MV-4-11 (cell line): ENCODE measurements at places on chromosomes 12 and 14.

DNA sequence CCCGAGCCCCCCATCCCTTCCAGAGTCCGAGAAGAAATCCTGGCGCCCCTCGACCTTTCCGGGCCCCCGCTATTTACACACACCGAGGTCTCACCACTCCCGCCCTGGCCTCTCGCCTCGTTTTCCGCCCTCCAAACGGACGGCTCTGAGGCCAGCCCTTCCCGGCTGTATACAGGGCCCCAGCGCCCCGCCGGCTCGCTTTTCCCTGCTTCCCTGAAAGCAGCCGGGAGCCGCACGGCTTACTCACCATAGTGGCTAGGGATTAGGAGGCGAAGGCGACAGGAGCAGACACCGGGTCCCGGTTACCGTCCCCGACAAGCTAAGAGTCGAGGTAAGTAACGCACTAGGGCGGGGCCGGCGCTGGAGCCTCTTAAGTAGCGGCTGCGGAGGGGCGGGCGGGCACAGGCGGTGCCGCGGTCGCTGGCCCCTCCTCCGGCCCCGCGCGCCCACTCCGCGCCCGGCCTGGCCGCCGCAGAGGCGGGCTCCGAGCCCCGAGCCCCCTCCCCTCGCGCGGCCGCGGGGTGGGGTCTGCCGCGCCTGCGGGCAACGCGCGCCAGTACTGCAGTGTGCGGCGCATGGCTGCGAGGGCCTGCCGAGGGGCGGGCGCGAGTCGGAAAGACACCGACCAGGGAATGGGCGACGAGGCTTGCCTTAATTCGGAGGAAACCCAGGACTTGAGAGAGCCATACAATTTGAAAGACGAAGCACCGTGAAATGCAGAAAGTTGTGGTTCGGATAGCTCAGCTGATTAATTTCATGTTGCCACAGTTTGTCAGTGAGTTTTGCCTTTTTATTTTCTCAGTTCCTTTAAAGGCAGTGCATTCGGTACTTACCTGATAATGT lies at the start of gene TUBA1B:
TUBA1B (minus strand) TSS at position 345 of the 843 bp plus-strand sequence; CDS start at position 250, 95 bp downstream.
- DNase-seq, result peak; percentile 77

GRCh38 chr12:94312378-94312777 lies 147.3 kb downstream of the CEP83 start:
- DNase-seq, result no peak

DNA sequence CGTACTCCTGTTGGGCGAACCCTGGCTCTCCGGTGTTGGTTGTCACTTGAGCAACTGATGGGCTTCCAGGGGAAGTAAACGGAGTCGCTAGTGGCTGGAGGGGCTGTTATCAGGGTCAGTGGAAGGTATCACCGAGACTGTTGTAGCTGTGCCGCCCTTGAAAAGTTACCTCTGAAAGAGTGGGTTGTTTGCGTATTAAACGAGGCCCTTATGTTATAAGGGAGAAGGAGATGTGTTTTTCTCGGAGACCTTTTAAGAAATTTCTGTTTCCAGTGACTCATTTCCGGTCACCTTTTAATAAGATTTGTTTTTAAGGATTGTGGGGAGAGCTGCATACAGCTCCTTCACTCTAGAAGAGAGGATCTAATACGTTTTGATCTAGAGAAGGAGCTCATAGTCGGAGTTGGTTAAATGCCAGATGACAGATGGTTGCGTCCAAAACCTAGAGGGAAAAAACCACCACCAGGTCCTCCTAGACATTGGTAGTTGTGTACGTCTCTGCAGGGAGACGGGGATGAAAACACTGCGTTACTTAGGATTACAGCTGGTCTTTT lies 750 bp upstream of the DBX2 start:
- no peak for DNase-seq

GRCh38 chr12:630656-631632 lies 32.3 kb downstream of the NINJ2 start:
- DNase-seq, result peak; percentile 88

GRCh38 chr12:132373901-132374611 lies 44.7 kb upstream of the GALNT9 start:
- DNase-seq, result peak; percentile 23

DNA sequence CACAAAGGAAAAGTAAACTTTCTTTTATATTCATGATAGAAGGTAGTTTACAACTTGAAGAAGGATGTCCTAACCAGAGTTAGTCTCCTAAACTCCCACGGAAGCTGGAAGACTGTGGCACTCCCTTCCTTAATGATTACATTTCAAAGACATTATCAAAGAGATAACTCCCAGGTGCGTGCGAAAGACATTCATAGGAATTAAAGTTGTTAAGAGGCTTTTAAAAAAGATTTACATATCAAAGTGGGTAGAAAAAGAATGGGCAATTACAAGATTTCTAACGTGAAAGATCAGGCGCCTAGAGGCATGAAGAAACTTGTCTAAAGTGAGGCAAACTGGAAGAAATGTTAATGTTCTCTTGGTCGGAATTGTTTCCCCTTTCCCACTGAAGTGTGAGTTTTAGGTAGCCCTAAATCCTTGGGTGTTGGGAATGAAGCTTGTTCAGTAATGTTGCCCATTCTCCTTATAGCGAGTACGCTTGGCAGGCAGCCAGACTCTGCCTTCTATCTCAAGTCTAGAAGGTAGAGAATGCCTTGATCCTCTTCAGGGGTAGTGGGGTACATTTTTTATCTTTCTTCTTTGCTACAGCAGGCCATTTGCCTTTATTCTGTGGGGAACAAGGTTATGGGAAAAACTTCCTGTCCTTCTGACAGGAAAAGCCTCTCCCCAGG lies 642.0 kb downstream of the SLC6A15 start:
- no peak for DNase-seq

GRCh38 chr14:99538733-99539132 lies 57.5 kb downstream of the CCNK start:
- DNase-seq, result no peak

DNA sequence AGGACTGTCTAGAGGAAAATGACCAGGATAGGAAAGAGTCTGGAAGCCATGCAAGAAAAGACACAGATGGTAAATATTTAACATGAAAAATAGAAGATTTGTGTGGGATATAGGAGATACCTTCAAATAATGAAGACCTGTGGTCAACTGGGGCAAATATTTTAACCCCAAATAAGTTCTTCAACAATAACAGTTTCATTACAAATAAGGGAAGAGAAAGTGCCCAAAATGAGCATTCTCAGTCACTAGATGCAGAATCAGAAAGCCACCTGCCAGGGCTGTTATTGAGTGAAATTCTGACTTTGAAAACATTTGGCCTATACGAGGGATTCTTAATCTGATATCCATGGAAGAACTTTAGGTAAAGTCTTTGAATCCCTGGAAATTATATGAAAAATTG lies 231.2 kb upstream of the PLEKHG7 start:
- DNase-seq, result no peak

DNA sequence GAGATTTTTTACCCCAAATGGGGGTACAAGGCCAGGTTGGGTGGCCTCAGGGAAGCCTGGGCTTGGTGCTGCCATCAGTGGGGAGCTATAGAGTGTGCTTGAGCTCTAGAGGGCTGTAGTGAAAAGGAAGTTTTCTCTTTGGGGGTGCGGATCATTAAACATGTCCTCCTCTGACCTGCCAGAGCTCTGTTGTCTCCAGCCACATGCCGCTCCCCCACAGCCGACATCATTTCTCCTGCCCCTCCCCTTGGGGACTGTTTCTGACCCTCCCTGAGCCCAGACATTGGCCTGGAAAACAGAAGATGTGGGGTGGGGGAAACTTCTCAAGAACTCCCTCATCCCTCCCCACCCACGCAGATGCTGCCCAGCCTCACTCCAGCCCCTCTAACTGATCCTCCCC lies 25.3 kb downstream of the DTX1 start:
- no peak for DNase-seq

GRCh38 chr12:114688256-114688845 lies 4.4 kb upstream of the TBX3 start:
- no peak for DNase-seq

GRCh38 chr12:5730962-5731361 lies 214.1 kb downstream of the ANO2 start:
- no peak for DNase-seq

GRCh38 chr14:32136027-32136825 lies 59.1 kb downstream of the ARHGAP5 start:
- no peak for DNase-seq

DNA sequence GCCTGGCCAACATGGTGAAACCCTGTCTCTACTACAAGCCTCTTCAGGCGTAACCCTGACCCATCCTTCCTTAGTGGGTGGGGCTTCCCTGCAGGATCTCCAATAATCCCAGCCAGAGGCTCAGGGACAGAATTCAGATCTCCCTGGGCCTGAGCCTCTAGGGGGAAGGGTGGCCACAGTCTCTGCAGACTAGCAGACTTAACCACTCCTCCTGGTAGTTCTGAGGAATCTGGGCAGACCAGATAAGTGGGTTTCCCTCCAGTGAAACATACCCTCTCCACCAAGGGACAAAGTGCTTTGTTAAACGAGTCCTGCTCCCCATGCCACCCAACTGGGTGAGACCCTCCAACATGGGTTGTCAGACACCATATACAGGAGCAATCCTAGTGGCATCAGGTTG lies 36.6 kb upstream of the TRIM9 start:
- no peak for DNase-seq

DNA sequence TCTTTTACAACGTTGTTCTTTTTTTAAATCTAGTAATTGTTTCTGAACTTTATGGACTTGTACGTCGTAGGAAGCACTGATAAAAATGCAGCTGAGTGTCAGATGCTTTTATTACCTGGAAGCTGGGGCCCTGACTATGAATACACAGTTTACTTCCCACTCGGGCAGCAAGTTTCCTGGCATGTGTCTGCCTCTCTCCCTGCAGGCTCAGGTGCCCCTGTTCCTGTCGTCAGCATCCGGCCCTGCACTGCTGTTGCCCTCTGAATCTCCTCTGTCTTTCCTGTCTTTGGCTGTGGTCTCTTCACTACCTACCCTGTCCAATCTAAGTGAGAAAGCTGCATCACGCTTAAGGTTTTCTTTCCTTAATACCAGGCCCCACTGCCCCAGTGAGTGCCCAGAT lies 75.8 kb downstream of the PELI2 start:
- DNase-seq, result no peak

DNA sequence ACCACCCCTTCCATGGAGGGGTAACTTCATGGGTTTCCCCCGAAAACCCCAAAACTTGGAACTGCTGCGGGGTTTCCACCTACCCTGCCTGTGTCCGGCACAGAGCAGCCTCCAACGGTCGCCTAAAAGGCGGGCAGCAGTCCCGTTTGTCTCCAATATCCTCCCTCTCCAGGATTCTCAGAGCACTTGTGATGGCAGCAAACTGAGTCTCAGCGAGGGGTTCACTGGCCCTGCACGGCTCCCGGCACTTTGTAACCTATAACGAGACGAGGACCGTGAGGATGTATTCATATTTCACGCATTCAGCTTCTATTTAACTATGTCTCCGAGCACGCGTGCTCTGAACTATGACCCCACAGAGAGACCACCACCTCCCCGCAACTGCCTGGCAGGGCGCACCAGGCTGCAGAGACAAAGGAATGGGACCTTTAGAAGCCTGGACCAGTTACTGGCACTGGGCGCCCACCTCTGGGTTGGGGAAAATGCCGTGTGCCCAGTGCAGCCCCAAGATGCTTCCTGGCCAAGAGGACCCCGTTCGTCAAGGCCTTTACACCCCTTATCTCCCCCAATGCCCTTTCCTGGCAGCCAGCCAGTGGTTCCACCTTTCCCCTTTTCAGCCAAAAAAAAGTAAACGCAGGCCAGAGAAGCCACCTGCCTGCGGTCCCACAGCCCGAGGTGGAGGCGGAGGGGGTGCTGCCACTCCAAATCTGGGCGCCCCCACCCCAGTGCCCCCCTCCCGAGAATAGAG lies 173.1 kb upstream of the RTL1 start:
- DNase-seq, result no peak

- DNase-seq, result no peak
Observed at GRCh38 chr12:98644433-98644711, 216 bp downstream of the IKBIP start.

DNA sequence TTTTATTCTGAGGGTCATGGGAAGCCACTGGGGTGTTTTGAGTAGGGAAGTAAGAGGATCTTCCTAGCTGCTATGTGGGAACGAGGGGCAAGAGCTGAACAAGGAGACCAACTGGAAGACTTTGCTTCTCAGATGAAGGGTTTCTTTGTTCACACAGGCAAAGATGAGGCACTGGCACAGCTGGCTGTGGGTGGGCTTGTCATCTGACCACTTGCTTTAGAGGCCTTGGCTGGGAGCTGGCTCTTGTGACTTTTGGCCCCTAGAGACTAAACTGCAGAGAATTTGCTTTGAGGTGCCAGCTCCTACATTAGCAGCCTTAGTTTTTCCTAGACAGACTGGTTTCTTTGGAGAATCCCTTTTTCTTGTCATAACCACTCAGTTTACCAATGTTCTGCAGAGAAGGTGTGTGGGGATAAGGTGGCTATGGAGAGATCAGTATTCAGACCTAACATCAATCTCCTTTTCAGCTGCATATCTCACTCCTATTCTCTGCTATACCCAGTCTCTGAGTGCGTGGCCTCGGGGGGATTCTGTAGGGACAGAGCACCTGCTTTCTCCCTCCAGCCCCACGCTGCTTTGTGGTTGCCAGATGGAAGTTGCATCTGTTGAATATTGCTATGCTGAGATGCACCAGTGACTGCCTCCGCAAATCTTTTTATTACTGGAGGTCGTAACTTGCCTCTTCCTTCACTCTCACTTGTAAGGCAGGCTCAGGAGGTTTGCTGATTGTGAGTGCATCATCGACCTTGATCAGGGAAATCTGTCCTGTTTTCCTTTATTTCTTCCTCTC lies 12.7 kb downstream of the PPP2R5C start:
- DNase-seq, result no peak

GRCh38 chr14:47389535-47389934 lies 285.9 kb downstream of the MDGA2 start:
- DNase-seq, result no peak

GRCh38 chr12:2692080-2692479 lies 102.7 kb upstream of the FKBP4 start:
- DNase-seq, result no peak

DNA sequence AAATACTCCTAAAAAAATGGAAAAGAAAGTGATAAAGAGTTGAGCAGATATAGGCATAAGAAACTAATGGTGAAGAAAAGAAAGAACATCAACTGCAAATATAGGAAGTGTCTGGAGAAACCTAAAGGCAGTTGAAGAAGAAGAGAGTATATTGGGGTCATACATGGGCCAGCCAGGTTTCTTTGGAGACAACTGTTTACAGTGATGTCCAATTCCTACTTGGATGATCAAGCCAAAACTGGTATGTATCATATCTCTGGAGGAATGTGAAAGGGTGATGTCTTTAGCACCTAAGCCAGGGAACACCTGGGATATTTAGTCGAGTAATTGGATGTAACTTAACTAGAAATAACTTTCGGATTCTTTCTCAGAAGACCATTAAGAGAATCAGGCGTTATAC lies 129.3 kb upstream of the FLRT2 start:
- no peak for DNase-seq

- no peak for DNase-seq
Observed at GRCh38 chr14:58755031-58755925, 117.5 kb downstream of the DACT1 start.

- no peak for DNase-seq
Observed at GRCh38 chr14:21063479-21063878, 5.9 kb downstream of the RNASE8 start.

- no peak for DNase-seq
Observed at GRCh38 chr14:89327771-89328212, 89.2 kb downstream of the FOXN3 start.

- no peak for DNase-seq
Observed at GRCh38 chr12:72098622-72099021, 160.0 kb downstream of the TPH2 start.

- DNase-seq, result peak; percentile 82
Observed at GRCh38 chr12:41932470-41932991, 212.1 kb downstream of the GXYLT1 start.
